ENCODE measurements at places on chromosomes 12 and 14.

- DNase-seq = no peak
Measured at GRCh38 chr14:104181761-104182530, 43.6 kb downstream of the KIF26A start.

GRCh38 chr14:76955575-76956315, 72.8 kb downstream of the IRF2BPL start:
- DNase-seq = no peak

- DNase-seq = no peak
Measured at GRCh38 chr12:101619026-101619786, 24.4 kb downstream of the MYBPC1 start.

GRCh38 chr14:51607711-51608110, 44.0 kb upstream of the FRMD6 start:
- peak; percentile 44 for DNase-seq

DNA sequence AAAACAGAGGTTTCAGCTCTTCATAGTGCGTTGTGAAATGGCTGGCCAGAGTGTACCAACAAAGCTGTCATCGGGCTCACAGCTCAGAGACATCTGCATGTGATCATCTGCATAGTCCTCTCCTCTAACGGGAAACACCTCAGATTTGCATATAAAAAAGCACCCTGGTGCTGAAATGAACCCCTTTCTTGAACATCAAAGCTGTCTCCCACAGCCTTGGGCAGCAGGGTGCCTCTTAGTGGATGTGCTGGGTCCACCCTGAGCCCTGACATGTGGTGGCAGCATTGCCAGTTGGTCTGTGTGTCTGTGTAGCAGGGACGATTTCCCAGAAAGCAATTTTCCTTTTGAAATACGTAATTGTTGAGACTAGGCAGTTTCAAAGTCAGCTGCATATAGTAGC, 14.3 kb upstream of the PAPLN start:
- no peak for DNase-seq

GRCh38 chr14:99968191-99968920, 96.9 kb upstream of the EVL start:
- DNase-seq = no peak

DNA sequence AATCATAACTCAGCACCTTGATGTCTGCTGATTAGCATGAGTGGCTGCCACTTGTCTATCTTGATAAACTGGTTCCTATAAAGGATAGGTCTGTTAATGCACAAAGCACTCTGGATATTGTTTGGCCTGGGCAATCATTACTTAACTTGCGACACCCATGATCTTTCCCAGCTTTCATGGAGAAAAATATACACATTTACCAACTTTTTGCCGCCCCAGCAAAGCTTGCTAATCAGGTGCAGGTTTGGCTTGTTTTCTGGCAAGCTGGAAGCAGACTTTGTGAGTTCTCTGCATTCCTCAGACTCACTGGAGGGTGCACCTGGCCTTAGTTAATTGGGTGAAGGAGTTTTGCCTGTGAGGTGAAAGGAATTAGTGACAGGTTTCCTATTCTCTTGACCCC, 1126.4 kb upstream of the FLRT2 start:
- DNase-seq = no peak

- no peak for DNase-seq
Measured at GRCh38 chr12:62273724-62274380, 13.6 kb downstream of the USP15 start.

DNA sequence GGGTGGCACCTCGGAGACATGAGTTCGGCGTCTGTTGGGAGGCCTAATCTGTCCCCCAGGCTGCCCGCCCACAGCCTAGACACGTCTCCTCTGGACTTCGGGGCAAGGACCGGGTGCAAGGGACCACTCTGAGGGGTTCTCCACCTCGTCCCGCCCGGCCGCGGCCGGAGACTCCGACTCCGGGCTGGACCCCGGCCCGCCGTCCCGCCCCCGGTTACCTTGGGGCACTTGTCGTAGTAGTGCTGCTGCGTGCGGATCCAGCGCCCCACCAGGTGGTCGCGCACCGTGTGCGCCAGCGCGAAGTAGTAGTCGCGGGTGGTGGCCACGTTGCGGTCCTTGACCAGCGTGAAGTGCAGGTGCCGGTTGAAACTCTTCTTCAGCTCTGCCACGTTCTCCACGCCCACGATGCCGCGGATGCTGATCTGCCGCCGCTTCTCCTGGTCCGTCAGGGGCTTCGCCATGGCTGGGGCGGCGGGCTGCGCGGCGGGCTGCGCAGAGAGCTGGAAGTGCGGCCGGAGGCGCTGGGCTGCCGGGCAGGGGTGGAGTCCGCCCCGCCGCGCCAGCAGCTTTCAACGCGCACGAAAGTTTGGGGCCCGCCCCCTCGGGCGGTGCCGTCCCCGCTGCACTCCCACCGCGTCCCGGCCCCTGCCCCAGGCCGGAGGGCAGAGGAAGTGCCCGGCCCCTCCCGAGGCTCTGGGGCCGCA, at the start of gene PYGL:
PYGL (minus strand) TSS at position 541 of the 704 bp plus-strand sequence; CDS start at position 461, 80 bp downstream.
- DNase-seq = peak; percentile 73

- no peak for DNase-seq
Measured at GRCh38 chr12:124687174-124687902, 119.9 kb upstream of the NCOR2 start.

DNA sequence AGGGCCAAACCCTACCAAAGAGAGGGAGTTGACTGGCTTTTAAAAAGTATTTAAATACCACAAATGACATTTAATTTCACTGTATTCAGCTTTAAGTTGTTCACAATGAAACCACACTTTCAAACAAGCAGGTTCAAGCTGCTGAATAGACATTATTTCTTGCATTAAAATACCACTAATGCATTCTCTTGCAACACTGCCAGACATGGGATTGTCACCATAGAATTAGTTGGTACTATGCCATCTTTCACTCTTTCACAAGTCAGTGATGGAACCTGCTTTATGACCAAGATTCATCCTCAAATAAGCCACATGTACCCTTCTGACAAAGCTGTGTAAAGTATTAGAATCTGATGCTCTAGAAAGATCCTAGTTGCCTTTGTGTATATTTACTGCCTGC, 239.4 kb downstream of the PAWR start:
- DNase-seq = no peak

GRCh38 chr12:109309381-109310246, 530 bp upstream of the FOXN4 start:
- no peak for DNase-seq

- no peak for DNase-seq
Measured at GRCh38 chr14:78849952-78850351, 679.8 kb downstream of the NRXN3 start.

- DNase-seq = no peak
Measured at GRCh38 chr14:95840094-95840700, 36.4 kb upstream of the TUNAR start.

- DNase-seq = peak; percentile 63
Measured at GRCh38 chr12:112198120-112198733, 72.9 kb downstream of the TRAFD1 start.

- DNase-seq = no peak
Measured at GRCh38 chr12:113467502-113468364, 3.9 kb downstream of the LHX5 start.

DNA sequence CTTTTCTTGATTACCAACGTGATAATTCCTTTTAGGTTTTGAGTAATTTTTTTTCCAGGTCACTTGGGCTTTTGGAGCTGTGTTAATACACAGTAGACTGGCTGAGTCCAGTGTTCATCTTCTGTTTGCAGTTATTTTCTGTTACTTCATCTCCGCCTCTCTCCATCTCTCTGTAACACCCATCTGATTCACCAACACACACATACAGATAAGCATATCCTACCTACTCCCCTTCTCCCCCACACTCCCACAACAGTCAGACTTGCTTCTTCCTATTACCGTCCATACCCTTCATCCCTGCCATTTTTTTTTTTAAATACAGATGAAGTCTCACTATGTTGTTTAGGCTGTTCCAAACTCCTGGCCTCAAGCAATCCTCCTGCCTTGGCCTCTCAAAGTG, 72.7 kb upstream of the MANSC4 start:
- DNase-seq = no peak

GRCh38 chr12:95216711-95217376, 423 bp downstream of the FGD6 start:
- DNase-seq = no peak

DNA sequence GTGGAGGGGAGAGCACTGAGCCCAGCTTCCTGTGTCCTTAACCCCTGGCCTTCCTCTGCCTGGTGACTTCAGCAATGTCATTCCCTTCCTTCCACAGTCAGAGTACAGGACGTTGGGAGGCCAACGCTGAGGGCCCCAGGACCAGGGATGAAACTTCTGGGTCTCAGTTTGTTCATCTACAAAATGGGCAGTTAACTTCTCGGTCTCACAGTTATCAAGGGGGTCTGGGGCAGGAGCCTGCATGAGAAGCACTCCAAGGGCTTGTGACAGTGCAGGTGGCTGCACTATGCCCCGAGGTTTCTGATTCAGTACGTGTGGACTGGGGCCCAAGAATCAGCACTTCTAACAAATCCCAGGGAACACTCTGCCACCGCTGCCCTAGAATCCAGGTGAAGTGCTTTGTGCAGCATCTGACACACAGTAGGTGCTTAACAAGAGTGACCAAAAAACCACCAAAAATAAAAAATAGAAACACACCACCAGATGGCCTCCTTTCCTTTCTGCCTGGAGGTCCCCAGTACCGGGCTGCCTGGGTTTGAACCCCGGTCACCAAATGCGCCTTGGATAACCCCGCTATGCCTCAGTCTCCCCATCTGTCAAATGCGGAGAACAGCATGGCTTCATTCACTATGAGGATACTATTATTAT, 80.4 kb downstream of the RFLNA start:
- DNase-seq = no peak

DNA sequence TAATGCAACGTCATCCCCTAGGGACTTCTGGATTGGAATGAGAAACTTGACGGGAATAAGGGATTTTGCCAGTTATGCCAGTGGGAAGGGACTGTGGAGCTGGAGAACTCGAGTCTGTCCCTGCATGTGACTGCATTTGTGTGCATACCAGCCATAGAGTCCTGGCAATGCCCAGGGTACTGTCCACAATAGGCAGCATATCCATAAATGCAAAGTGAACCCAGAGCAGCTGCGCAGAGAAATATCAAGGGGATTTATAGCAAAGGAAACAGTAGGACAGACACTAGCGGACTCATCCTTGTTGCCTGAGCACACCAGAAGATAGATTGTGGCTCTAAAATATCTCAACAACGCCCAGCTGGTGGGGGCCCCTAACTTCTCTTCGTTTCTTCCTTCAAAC, 247.1 kb upstream of the SRRM4 start:
- DNase-seq = no peak

DNA sequence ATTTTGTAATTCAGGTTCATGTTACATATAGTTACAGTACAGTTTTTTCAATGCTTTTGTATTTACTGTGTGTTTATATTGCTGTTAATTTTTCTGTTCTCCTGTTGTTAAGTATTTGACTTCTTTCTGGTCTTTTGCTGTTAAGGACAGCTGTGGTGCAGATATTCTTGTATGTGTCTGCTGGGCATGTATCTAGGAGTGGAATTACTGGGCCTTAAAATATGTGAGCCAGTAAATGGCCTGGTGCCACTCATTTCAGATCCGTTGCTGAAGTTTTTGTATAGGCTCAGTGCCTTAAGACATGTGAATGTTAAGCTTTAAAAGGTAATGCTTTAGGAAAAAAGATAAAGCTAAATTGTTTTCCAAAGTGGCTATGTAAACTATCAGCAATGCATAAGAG, 87.3 kb downstream of the TTLL5 start:
- no peak for DNase-seq

DNA sequence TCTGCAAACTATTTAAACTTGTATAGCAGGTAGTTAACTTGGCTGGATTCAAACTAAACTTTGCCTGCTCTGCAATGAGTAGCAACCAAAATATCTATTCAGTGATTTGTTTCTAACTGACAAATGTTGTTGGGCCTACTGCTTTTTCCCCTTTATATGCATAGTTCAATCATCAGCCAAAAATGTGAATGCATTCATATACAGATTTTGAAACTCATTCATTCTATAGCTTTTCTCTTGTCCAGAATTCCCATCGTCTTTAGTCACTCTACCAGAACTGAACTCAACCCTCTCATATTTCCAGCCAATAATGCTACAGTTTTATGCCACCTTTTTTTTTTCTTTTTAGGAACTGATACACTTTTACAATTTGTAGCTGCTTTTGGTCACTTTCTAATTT, 599.8 kb downstream of the RPL10L start:
- DNase-seq = no peak

DNA sequence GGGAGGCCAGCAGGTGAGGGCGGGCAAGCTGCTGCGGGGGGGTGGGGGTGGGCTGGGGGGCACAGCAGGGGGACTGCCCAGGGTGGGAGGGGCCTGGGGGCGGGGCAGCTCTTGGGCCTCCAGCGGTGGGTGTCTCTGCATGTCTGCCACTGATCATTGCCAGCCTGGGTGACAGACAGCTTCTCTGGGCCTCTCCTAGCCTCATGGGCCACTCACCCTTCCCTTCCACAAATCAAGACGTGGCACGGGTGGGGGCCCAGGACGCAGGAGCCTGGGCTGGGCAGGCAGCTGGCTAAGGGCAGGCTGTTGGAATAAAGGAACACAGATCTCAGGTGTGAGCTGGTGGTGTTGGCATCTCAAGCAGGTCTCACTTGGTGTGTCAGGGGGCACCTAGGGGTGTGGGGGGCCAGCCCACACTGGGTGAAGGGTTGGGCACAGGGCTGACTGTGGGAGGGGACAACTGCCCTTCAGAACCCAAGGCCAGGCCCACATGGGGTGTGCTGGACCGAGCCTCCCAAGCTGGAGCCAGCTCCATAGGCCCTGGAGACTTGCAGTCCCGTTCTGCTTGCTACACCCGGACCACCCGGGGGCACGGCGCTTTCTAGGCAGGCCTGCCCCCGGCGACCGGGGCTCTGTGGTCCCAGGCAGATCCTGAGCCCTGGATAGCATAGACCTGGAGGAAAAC, 3.0 kb downstream of the TEDC1 start:
- peak; percentile 53 for DNase-seq

GRCh38 chr14:67522270-67522669, 10.8 kb upstream of the PLEKHH1 start:
- no peak for DNase-seq

DNA sequence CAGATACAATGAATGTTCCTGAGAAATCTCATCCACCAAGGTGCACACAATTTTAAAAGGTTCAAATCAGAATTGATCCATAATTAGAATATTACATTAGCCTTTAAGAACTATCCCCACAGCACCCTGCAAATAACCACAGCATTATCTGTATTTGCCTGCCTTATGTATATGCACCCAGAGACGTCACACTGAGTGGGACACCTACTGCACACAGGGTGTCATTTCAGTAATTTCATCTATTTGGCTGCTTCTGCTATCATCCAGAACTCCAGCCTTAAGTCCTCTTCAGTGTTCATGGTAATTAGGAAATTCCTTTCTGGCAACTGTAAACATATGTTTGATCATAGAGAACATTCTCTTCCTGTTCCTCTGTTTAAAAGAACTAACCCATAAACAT, 298.4 kb downstream of the SYT1 start:
- DNase-seq = no peak

DNA sequence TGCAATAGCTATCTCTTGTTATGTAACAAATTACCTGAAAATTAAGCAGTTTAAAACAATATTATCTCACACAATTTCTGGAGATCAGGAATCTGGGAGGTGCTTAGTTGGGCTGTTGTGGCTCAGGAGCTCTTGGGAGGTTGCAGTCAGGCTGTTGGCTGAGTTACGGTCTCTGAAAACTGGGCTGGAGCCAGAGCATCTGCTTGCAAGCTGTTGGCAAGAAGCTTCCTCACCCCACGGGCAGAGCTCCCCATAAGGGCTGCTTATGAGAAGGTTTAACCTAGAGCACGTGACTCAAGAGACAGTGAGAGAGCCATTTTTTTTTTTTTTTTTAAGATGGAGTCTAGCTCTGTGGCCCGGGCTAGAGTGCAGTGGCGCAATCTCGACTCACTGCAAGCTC, 346.8 kb downstream of the ATP23 start:
- DNase-seq = no peak

Data from mucosa of descending colon (tissue), 3 donors.